ENCODE measurements at places on chromosomes 13 and 19.

DNA sequence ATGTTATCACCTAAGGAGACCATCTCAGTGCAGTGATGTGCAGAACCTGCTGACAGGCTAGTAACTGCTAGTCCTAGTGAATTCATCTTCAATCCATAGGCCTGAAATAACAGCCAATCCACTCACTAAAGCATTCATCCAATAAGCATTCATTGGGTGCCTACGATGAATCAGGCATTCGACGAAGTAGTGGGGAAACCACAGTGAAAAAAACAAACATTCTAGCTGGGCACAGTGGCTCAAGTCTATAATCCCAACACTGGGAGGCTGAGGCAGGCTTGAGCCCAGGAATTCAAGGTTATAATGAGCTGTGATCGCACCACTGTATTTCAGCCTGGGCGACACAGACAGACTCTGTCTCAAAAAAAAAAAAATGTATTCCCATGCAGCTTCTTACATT is 135.6 kb downstream of the RNF17 start:
- DNase-seq = no peak

- DNase-seq = no peak
Measured at GRCh38 chr19:42021185-42021584, 27.2 kb upstream of the ATP1A3 start.

GRCh38 chr19:46515879-46516350 is 20.2 kb upstream of the PNMA8B start:
- DNase-seq = peak; percentile 80

DNA sequence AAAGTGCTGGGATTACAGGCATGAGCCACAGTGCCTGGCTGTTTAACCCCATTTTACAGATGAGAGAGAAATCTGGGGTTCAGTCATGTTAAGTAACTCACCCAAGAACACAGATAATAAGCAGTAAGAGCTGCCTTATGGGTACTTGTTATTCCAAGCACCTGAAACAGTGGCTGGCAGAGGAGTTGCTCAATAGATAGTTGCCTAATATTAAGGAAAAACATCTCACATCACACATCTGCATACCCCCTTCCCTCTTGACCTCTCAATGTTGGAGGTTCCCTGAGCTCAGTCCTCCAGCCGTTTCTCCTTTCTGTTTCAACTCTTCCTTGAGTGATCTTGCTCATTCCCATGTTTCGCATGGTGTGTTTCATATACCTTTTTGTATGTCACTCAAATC is 401.9 kb downstream of the KLF12 start:
- DNase-seq = no peak

DNA sequence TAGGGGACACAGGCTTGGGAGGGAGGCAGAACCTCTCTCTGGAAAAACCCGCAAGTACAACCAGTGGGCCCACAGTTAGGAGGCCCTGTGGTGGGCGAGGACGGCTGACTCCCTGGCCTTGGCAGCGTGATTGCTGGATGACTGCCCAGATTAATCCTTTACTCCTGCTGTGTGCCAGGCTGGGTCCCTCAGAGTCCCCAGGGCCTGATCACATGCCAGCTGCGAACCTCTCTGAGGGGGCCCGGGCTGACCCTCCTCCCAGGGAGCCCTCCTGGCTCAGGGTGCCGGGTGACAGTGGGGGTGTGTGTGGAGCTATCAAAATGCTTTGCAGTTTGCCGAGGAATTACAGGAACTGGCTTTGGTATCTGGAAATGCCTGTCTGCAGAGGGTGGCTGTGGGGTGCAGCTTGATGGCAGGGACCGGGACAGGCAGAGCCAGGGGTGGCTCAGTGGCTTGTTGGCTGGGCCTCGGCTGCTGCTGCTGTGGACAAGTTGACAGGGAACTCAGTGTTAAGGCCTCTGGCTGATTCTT is 48.9 kb downstream of the DNM2 start:
- DNase-seq = no peak

DNA sequence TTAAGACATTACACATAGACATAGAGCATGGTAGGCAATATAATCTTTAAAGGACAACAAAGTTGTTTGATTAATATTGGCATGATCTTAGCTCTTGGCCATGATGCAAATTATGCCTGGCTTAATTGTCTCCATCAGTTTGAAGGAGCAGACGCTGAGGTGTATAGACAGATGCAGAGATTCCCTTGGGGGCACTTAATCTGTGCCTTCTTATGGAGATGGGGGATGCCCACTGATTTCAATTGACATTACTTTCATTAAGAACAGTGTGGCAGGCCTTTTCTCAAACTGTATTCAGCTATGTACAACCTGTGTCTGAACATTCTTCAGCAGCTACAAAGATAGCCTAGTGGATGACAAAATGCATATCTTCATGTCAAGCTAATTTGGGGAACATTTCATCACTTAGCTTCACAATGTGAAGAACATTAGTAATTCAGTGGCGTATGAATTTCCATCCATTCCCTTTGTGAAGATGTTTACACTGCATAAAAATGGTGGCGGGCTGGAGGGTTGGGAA is 85.3 kb upstream of the MYCBP2 start:
- DNase-seq = no peak

DNA sequence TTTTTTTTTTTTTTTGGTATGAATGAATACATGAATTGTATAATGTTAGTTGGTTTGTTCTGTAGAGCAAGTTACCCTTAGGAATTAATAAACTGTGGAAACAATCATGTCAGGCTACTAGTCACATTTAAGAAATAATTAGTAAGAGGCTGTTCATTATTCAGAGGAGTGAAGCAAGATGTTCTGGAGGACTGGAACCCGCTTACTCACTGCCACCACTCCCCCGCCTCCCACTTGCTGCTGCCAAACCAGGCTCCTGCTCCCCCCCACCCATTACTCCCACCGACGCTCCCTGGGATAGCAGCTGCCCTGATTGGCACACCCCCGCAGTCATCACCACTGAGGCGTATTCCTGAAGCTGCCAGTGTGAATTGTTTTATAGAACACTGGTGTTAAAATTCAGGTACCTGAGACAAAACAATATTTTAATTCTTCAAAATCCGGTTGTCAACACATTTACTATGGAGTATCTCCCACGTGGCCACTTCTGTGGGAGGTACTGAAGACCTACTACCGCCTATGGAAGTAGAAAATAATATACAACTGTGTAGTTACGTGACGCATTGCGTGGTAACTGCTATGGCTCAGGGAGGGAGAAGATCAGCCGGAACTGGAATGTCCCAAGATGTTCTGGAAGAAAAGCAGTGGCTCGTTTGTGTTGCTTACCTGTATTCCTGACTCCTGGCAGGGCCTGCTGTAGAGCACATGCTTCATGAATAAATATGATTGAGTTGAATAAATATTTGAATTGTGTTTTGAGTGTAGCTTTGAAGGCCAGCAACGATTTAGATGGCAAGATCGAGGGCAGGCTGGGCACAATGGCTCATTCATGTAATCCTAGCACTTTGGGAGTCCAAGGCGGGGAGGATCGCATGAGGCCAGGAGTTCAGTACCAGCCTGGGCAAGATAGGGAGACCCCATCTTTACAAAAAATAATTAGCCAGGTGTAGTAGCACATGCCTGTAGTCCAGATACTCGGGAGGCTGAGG is 1.7 kb downstream of the DPY19L3 start:
- DNase-seq = peak; percentile 35

DNA sequence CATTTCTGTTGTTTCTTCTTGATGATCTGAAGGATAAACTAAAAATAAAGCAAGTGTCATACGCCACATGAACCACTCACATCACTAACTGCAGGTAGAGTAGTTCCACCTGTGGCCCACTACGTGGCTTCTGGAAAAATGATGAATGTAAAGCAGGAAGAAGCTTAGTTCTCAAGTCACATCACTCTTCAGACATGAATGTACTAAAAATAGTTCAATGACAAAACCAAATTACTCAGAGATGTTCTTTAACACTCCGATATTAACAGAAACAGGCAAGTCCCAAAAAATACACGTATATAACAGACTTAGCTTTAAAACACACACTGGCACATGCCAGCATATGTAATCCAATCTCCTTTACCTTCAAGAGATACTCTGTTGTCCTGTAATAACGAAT is 21.6 kb downstream of the RAB20 start:
- no peak for DNase-seq

Measured in NB4 (cell line).